Activated CD8-positive, alpha-beta memory T cell treated with anti-CD3 and anti-CD28 coated beads for 1 hour (primary cell): ENCODE measurements at places on chromosomes 11 and 22.

GRCh38 chr22:32577591-32577990, 103.0 kb downstream of the FBXO7 start:
- no peak for DNase-seq

DNA sequence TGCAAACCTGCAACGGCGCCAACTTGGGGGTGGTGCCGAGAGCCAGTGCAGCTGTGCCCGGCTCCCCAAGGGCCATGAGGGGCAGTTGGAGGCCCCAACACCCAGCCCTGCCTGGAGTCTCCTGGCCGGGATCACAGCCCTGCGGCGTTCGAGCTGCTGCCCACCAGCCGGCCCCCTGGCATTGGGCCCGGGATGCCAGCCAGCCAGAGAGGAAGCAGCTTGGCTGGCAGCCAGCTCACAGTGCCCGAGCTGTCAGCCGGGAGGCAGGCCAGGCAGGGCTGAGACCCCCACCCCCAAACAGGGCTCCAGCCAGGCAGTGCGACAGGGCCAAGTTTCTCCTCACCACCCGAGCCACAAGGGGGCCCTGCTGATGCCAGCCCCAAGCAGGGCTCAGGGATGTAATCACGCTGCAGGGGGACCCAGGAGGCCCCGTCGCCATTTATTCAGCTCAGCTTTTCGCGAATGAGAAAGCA, 26.0 kb upstream of the TCF20 start:
- no peak for DNase-seq

GRCh38 chr11:28690746-28691145, 582.6 kb downstream of the METTL15 start:
- DNase-seq = no peak

DNA sequence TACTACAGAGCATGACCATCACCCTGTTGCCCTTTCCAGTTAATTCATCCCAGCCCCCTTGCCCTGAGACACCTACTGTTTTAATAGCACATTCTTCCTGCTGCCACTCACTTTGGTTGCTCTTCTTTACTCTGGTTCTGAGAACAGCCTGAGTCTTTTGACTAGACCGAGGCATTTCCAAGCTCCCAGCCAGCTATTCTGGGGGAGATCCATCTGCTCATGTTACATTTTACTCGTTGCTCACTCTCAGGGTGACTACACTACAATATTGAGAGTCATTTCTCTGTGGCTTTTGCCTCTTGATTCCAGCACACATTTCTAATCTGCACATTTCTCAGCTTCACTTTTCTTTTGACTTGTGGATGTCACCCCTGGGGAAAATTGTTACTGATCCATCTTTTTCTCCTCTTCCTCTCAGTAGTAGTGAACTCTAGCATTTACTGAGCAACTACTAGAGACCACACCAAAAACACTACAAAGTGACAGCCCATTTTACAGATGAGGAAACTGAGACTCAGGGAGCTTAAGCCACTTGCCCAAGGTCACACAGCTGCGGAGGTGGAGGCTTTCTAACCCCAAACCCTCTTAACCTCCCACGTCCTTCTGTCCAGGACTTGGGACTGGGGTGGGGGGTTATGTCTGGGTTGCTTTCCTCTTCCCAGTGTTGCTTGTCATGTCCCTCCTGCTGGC, 117.8 kb downstream of the C11orf91 start:
- DNase-seq = no peak

DNA sequence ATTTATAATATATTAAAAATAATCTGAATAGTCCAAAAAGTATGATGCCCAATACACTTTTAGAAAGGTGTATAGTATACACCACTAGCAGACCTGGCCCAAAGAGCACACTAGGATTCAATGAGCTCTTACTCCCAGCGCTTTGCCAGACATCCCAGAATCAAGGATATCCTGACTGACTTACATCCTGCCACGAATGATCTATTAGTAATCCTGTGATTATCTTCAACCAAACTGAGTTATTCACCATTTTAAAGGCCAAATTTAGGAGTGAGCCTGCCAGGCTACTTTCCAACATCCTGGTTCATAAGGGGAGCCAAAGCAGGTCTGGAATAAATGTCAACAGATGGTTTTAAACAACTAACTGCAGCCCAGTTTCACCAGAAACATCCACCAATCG, 60.8 kb upstream of the FAM181B start:
- DNase-seq = no peak

DNA sequence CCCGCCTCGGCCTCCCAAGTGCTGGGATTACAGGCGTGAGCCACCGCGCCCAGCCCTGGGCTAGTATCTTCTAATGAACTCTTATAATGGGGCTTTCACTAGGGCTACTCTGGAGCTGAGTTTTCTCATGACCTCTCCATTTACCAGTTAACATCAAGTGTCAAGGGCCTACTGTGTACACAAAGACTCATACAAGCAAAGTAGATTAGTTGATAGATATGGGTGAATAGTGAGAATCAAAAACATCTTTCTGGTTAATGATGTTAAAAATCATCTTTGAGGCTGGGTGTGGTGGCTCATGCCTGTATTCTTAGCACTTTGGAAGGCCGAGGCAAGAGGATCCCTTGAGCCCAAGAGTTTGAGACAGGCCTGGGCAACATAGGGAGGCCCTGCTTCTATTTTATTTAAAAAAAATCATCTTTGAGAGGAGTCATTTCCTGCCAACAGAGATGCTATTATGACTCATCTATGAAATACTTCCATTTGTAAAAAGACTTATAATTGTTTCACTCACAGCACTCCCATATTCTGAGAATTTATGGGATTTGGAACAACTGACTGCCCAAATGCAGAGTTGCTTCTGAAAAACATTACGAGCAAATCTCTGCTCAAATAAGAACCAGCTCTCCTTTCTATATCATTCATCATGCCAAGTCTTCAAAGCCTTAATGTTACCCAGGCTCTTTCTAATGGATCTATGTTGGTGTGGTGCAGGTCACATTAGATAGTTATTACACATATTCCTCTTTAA, 57.0 kb downstream of the GDPD4 start:
- DNase-seq = no peak

DNA sequence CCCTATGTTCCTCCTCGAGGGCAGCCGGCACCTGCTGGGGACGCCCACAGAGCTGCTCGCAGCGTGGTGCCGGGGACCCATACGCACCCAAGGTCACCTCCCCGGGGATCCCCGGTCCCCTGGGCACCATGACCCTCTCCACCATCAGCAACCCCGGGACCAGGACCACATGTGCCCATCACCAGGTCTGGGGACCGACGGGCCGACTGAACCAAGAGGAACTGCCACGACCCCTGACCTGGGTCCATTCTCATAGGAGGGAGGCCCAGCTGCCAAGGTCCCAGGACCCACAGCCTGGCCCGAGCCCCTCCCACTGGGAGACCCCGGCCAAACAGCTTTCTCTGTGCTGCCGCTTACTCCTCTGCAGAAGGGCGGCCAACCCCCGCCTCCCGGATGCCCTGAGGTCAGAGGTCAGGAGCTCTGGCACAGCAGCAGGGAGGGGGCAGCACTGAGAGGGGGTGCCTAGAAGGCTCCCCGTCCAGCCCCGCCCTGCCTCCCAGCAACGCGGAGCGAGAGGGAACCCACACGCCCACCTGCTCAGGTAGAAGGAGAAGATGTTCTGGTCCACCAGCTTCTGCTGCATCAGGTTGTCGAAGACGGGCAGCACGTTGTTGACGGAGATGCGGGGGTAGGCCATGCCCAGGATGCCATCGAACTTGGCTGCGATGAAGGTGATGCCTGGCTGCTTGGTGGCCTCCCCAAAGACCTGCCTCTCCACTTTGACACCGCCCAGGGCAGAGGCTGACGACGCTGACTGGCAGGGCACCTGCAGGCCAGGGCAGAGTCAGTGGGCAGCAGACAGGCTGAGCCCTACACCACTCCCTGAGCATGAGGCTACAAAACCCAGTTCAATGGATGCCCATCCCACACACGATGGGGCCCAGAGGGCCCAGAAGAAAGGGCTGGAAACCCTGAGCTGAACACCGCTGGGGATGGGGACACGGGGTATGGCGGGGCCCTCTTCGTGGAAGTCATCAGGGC, 6.6 kb downstream of the CTSD start:
- no peak for DNase-seq

DNA sequence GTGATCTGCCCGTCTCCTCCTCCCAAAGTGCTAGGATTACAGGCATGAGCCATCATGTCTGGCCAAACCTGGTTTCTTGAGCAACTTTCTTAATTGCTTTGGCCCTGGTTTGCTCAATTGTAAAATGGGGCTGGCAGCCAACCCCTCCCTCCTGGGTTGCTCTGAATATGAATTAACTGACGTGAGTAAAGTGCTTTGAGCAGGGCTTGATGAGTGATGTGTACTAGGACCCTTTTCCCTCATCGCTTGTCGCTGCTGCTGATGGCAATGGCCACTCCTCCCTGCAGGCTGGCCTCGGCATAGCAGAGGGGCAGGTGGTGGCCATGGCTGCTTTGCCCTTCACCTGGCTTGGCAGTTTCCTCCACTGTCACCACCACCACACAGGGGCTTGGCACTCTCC, 41.5 kb downstream of the RNF141 start:
- no peak for DNase-seq

DNA sequence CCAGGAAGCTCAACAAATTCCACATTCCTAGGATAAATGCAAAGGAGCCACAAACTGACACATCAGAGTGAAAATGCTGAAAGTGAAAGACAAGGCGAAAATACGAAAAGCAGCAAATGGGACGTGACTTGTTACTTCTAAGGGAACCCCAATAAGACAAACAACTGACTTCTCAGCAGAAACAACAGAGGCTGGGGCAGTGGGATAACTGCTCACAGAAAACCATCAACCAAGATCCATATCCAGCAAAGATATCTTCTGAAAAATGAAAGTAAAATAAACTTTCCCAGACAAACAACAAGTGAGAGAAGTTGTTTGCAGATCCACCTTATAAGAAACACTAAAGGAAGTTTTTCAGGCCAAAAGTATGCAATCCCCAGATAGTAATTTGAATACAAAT, 72.1 kb downstream of the DGCR2 start:
- no peak for DNase-seq

DNA sequence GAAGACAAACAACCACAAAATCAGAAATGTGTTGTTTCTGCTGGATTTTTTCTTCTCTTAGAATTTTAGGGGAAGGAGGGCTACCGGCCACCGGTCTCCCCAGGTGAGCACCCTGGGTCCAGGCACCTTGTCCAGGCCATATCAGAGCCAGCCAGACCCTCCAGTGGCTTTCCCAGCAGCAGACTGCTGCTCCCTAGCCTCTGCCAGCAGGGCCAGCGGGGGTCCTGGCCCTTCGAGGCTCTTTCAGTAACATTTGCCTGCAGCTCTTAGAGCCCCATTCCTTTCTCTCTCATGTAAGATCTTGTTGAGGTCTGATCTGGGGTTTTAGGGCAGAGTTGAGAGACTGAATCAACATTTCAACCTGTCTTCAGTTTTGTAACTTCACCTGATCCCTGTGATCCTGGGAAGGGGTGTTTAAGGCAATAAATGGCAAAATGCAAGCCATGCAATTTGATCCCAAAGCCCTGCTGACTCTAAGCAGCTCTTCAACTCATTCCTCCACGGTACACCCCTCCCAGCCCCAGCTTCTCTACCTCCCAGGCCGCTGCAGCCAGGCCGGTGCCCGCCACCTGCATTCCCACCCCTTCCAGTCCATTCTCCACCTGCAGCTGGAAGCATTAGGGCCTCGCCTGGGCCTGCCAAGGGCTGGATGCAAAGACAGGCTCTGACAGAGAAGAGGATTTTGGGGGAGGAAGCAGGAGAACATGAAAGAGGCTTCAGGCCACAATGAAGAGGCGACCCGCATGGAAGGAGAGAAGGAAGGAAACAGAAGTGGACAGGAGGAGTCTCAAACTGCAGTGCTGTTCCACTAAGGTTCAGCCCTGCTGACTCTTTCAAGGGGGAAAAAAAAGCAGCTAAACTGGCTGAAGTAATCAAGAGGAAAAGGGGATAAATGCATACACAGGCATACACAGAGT, 113.0 kb upstream of the FGF3 start:
- DNase-seq = no peak

DNA sequence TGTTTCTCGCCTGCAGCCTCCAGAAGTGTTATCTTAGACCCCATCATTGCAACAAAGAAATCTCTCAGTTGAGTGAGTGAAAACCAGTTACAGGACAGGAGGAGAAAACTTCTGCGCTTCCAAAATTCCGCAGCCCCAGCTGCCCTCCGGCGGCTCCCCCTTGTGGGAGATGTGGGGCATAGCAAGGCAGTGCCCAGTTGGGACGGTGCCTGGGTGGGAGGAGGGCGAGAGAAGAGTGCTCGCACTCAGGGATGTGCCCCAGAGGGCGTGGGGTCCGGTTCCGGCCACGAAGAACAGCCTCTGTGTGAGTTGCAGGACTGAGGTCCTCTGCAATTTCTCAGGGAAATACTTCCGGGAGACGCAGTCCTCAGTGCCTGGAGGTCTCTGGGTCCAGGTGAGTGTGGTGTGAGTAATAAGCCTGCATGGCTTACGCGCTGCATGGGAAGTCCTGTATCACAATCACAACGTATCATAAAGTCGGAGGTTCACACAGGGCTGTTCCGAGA, 87.0 kb upstream of the BLID start:
- DNase-seq = no peak

GRCh38 chr11:63619967-63620366, 5.7 kb upstream of the PLAAT3 start:
- no peak for DNase-seq

DNA sequence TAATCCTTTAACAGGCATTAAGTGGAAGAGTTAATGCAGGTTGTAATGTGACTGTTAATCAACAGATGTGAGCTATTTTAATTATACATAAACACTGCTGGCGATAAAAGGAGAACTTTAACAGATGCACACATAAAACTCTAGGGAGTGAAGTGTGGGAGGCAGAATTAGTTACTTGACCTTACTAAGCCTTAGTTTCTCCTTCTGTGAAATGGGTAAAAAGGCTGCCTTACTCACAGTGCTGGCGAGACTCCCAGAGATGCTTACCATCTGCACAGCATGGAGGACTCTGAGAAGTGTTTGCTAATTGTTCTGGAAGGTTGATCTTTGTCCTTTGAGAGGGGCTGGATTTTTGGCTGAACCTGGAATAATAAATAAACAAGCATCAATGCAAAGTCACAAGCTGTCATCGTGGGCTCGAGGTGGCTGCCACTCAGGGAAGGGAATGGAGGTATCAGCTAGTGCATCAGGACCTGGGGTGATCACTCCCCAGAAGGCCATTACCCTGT, 58.6 kb upstream of the MPEG1 start:
- DNase-seq = no peak
